Stimulated activated CD4-positive, alpha-beta T cell treated with anti-CD3 and anti-CD28 coated beads, TNF-alpha, amount 100 ng/mL, for 4 hours (primary cell): ENCODE measurements at places on chromosomes 12 and 14.

GRCh38 chr12:124632519-124632984 is 65.1 kb upstream of the NCOR2 start:
- DNase-seq: no peak

DNA sequence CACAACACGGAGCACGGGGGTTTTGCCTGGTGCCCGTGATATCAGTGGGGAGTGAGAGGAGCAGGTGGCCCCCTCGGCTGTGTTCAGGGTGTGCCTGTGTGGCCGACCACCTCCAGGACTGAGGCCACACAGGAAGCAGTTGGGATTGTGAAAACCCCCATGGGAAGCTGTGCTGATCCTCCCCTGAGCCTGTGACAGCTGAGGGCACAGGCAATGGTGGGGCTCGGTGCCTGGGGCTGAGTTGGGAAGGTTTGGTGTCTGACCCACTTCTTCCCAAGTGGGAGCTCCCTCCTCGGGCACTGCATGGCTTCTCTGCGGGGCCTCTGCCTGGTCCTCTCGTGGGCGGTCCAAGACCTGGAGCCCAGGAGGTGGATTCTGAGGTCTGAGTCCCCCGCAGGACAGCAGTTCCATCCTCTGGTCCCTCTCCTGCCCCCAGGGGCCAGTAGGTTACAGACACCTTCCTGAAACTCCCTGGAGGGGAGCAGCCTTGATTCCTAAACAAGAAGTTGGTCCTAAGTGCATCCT is 17.9 kb downstream of the PACS2 start:
- no peak for DNase-seq

DNA sequence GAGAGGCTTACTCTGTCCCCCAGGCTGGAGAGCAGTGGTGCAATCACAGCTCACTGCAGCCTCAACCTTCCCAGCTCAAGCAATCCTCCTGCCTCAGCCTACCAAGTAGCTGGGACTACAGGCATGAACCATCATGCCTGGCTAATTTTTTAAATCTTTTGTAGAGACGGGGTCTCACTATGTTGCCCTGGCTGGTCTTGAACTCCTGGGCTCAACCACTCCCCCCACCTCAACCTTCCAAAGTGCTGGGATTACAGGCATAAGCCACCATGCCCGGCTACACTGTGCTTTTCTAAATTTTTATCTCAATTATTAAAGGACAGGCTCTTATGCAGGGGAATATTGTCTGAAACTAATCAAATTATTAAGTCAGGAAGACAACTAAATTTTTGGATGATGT is 44.6 kb downstream of the EML1 start:
- no peak for DNase-seq

DNA sequence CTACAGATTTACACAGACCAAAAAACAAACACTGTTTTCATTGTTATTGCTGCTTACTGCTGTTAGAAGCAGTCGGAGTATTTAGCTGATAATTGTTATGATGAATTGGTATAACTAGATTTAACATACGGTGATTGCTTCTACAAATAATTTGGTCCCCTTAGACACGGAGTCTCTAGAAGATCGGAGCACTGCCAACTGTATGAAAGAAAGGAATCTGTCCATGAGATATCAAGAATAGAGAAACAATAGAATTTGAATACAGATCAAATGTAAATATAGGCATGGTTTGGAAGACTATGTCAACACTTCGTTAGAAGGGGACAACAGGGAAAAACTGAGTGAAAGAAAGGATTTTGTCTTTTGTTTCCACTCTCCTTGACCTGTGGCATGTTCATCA is 110.9 kb downstream of the PPP2R5E start:
- no peak for DNase-seq

GRCh38 chr12:109720152-109720856 is 6.7 kb downstream of the FAM222A start:
- DNase-seq: no peak

DNA sequence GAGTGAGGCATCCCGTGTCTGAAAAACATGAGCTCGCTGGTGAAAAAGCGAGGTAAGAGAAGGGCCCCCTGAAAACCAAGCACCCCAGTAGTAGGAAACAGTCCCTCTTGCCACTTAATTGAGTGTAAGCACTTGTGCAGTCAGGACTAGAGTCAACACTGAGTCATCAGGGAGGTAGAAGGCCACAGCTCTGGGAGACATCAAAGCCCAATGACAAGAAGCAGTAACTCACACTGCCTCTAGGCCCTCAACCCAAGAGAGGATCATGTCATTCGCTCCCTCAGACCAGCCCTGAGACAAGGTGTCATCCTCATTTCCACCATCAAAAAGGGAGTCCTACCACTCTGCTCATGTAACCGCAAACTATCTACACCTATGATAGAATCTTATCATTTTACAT is 17.8 kb downstream of the POMT2 start:
- DNase-seq: no peak
